Large intestine (tissue), 12 donors: ENCODE measurements at places on chromosomes 11 and 22. TPM values are rescaled to one million over a fixed set of nuclear protein-coding genes. Genes with fewer than 3 reads are reported as not detected.

The HOATZ gene
- polyA plus RNA-seq: 0.01 TPM

The SAA2 gene
- not detected for polyA plus RNA-seq

The ARL14EP gene
- 26.3 TPM for polyA plus RNA-seq

The PLA2G3 gene
- polyA plus RNA-seq: 0.01 TPM

The SLC22A25 gene
- polyA plus RNA-seq: 0.01 TPM

The MUC5B gene
- polyA plus RNA-seq: 1.9 TPM

- DNase-seq: no peak
These were observed 155.9 kb upstream of the TBCEL start for GRCh38 chr11:120867988-120868387.

- no peak for DNase-seq
These were observed 97.8 kb upstream of the CSNK2A3 start for GRCh38 chr11:11450744-11451362.

DNA sequence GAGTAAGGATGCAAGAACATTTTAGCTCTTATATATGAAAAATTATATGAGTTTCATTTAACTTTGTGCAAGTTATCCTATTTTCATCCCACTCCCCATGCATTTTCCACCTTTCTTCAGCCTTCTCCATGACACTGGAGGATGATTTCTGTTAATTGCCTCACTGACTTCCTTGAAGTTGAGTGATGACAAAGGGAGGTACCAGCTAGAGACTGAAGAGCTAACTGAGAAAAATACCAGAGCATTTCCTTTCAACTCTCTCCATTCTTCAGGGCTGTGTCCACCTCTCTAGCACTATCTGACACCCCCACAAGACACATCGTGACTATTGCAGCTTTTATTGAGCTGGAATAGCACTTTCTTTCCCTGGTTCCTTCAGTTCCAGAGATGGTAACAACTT, 711.6 kb upstream of the LRRC4C start:
- DNase-seq: no peak

DNA sequence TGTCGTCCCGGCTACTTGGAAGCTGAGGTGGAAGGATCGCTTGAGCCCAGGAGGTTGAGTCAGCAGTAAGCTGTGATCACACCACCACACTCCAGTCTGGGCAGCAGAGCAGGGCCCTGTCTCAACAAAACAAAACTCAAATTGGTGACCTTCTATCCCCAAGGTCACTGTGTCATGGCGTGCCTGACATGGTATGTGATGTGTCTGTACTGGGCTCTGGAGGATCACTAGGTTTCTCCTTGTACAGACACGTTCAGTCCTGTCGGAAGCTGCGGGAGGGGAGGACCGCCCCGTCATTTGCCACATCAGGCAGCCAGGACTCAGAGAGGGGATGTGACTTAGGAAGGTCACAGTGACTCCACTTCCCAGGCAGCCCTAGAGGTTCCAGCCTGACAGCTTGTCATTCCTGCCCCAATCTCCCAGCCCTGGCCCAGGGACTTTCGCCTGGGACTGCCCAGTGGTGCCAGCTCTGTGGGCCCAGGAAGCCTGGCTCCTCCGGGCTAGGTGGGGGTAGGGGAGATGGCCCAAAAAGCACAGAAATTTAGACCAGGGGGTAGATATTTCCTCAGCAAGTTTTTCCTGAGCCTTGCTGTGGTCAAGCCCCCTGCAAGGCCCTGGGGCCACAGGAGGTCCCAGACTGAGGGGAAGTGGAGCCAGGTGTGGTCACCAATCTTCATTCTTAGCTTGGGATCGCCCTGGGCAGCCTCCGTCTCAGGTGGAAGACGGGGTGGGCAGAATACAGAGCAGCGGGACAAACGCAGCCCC, 53.2 kb downstream of the TRIOBP start:
- no peak for DNase-seq
